PC-3 (cell line): ENCODE measurements at places on chromosomes 1 and 21. TPM values are rescaled to one million over a fixed set of nuclear protein-coding genes. Genes with fewer than 3 reads are reported as not detected.

Gene RNU1-2
- under 0.01 TPM in 2 replicates for total RNA-seq

Gene ACADM
- total RNA-seq, result 25.0 and 29.0 TPM in 2 replicates

Gene SLC35D1
- total RNA-seq, result 5.3 and 6.1 TPM in 2 replicates

Gene ASPM
- 28.6 and 35.0 TPM in 2 replicates for total RNA-seq

Gene DISP3
- 0.35 and 0.40 TPM in 2 replicates for total RNA-seq

Gene ADGRB2
- total RNA-seq, result 12.3 and 15.7 TPM in 2 replicates

Gene HCN3
- total RNA-seq, result 1.8 and 1.9 TPM in 2 replicates

Gene KRTAP19-3
- total RNA-seq, result not detected in 2 replicates

Gene CDK18
- total RNA-seq, result 13.2 and 16.4 TPM in 2 replicates
